ENCODE measurements at places on chromosomes 12 and 14.
A peak's percentile ranks its signal among the peaks of the same experiment; 100 is the strongest.

DNA sequence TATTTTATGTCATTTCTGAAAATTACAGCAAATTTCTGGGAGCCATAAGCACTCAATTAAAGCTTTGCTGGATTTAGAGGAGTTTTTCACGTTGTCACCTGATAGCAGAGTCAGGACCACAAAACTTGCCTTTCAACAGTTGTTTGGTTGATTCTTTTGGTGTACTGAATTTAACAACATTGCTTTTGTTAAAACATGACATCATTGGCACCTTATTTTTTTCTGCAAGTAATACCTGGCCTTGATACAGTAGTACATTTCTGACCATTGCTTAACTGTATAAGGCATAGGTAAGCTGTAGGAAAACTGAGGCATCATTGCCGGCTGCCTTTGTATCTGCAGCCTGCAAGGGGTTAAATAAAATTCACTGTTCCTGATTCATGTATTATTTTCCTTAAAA, 4.5 kb upstream of the BCL11B start:
- DNase-seq: no peak

DNA sequence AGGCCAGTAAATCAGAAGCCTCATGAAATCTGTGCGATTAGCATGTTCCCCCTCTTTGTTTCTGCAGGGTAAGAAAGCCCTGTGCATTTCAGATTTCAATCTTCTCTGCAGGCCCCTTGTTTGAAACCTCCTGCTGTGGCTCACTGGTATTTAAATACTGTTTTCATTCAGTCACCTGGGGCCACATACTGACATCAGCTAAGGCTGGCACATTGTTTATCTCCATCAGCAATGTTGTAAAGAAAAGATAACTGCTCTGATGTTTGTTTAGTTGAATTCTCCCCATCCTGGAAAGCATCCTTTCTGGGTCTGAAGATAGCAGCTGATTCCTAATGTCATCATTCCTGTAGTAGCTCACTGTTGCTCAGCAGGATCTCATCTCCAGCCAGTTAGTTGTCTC, 554.9 kb downstream of the NRXN3 start:
- no peak for DNase-seq

DNA sequence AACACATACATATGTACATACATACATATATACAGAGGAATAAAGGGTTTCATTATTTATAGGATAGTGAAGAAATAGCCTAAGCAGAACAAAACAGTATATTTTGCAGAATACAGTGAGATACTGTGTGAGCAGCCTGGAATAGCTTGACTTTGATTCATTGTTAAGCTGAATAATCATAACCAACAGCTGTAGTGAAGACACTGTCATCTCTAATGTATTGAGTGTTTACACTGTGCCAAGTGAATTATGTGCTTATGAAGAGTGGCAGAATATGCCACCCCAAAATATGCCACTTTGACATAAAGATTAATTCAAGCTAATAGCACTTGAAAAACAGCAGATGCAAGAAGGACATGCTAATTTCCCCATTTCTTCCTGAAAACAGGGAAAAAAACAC, 48.2 kb upstream of the LRFN5 start:
- DNase-seq: no peak

- no peak for DNase-seq
Observed at GRCh38 chr12:74292351-74293194, 245.1 kb upstream of the ATXN7L3B start.

- DNase-seq: no peak
Observed at GRCh38 chr14:23446291-23446851, 10.9 kb upstream of the MYH7 start.

DNA sequence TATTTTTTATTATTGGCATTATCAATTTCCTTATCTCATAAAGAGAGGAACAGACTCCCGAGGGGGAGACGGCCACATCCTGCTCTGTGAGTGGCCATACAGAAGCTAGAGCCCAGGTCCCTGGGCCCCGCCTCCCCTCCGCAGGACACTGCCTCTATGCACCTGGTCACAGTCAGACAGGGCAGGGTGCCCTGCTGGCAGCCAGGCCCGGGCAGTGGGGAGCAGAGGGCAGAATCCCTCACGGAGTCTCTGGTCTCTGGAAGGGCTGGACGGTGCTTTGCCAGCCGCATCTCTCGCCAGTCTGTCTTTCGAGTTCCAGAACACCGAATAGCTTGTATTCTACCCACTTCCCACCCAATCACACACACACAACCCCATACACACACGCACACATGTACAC, 16.4 kb upstream of the CACNA2D4 start:
- no peak for DNase-seq

DNA sequence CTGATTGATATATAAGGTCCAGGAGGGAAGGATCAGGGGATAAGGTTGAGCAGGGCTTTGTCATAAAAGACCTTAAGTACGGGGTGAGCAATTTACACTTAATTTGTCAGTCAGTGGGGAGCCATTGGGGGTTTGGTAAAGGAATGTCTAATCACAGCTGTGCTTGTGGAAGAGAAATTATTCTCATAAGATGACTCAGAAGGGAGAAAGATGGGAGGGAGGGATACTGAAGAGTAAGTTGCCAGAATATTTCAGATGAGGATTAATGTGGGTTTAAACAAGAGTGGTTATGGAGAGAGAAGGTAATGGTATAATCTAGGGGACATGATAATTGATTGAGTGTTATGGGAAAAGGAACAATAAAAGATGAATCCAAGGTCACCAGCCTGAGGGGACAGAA, 500.1 kb upstream of the CCDC196 start:
- no peak for DNase-seq

GRCh38 chr12:26043135-26044006, 81.5 kb downstream of the BHLHE41 start:
- DNase-seq: no peak

DNA sequence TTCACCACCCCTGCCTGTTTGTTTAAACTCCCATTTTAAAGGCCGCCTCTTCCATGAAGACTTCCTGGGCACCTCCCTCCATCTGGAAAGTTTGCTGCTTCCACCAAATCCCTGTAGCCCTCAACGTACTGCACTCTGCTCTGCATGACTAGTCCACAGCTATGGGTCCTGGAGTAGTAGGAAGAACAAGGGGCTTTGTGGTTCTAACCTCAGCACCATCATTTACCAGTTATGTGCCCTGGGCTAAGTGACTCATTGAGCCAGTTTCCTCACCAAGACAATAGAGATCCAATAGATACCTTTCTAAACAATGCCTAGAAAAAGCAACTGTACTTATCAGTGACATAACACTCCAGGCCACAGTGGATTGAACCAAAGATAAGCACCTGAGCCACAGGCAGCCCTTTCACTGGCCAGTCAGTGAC, 8.5 kb upstream of the LTBP2 start:
- no peak for DNase-seq

- DNase-seq: no peak
Observed at GRCh38 chr12:105469211-105469610, 138.7 kb downstream of the C12orf75 start.

GRCh38 chr14:67186789-67187584, 2.3 kb upstream of the GARIN2 start:
- DNase-seq: no peak

DNA sequence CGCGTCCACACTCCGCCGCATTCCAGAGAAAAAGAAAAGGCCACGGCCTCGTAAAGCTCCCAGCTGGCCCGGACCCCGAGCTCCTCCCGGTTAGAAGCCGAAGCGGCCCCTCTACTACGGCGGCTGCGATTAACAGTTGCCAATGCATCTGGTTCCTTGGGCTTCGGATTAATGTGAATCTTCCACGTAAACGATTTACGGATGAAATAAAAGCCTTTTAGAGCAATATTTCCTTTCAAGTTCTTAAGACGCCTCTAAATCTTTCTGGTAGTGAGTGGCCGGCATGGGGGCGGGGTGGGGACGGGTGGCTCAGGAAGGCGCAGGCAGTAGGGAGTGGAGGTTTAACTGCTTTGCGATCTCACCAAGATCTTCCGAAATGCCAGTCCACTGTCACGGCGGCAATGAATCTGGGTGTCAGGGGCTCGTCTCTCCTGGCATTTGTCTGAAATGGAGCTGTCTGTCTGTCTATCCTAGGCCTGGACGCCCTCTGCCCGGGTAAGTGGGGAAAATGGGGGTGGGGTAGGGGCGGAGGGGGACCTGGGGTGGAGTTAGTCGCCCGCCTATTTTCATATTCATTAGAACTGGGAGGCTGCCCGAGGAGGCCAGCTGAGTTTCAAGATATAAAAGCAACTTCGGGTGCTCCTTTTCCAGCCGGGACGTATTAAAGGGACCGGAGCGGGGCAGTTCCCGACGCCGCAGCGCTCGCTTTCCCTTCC, 413 bp upstream of the ALX1 start:
- DNase-seq: no peak

DNA sequence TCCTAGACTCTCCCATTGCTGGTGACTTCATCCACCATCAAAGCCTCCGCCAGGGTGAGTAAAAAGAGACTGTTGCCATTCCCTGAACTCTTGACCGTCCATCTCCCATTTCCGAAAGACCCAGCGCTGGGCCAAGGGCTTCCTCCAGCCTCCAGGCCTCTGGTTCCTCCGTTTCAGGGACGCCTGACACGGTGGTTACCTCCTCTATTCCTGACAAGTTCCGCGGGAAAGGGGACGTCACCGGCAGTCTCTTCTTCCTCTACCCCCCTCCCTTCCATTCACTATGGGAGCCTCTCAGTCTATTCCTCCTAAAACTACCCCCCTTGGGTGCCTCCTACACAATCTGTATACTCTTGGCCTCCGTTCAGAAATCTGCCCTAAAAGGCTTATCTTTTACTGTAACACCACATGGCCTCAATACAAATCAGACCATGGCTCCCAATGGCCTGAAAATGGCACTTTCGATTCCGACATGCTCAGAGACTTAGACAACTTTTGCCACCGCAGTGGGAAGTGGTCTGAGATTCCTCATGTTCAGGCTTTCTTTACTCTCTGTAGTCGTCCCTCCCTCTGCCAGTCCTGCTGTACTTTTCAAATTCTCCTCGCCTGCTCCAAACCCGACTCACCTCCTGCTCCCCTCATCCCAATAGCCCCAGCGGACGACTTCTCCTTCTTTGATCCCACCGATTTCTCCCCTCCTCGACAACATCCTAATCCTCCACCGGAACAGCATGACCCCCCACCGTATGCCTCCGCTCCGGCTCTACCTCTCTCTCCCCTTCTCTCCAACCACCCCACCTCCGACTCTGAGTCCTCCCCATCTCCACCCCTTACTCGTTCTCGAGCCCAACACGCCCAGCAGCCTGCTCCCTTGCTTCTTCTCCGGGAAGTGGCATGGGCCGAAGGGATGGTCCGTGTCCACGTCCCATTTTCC, 70.4 kb downstream of the MOK start:
- no peak for DNase-seq

- no peak for DNase-seq
Observed at GRCh38 chr12:4591180-4591687, 29.2 kb downstream of the DYRK4 start.

DNA sequence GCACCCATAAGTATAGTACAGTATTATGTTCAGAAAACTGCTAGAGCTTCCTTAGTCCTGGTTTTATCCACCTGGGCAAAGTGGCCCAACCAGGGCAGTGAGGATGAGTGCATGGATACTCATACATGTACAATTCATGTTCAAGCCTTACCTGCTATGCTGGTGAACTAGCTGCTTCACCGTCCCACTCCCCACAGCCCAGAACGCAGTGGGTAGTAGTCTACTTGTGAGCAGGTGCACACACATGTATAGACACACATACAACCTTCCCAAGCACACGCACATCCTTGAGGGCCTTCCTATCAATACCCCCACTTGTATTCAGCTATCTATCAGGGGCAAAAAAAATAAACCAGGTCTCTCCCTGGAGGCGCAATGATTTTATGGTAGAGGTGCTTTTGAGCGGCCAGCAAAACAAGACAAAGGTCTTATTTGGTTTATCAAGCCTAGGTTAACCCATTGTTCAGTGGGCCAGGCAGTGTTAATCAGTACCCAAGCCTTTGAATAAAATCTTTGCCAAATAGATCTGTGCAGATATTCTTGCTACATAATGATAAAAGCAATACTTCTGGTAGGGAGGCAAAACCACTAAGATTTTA, 69.8 kb downstream of the ZFP36L1 start:
- no peak for DNase-seq

DNA sequence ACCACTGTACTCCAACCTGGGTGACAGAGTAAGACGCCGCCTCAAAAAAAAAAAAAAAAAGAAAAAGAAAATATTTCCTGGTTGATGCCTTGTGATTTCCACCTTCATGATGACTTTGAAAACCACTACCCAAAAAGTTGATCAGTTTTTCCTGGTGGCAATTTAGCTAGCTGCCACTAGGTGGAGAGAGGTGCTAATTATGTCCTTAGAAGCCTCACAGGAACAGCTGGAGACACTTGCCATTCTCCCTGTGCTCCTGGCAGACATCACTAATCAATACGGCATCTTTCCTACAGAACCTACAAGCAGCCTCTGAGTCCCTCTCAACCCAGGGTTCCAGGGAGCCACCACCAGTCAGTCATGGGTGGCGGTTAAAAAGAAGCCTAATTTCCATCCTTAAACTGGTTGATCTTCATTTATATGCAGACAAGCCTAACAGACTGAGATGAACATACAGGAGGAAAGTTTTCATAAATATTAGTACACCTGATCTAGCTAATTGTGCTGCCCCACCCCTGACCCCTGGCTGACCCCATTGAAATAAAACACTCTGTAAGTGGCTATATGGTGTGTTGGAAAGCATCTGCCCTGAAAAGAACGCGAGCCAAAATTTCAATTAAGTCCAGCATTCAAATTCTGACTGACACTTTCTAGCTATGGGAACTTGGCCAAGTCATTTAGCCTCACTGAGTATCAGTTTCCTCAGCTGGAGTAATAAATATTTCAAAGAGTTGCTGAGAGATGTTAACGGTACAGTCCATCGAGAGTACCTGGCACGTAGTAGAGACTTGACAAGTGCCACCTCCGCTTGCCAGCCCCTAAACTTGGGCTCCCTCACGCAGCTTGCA, 6.2 kb upstream of the OAS1 start:
- peak; percentile 11 for DNase-seq

DNA sequence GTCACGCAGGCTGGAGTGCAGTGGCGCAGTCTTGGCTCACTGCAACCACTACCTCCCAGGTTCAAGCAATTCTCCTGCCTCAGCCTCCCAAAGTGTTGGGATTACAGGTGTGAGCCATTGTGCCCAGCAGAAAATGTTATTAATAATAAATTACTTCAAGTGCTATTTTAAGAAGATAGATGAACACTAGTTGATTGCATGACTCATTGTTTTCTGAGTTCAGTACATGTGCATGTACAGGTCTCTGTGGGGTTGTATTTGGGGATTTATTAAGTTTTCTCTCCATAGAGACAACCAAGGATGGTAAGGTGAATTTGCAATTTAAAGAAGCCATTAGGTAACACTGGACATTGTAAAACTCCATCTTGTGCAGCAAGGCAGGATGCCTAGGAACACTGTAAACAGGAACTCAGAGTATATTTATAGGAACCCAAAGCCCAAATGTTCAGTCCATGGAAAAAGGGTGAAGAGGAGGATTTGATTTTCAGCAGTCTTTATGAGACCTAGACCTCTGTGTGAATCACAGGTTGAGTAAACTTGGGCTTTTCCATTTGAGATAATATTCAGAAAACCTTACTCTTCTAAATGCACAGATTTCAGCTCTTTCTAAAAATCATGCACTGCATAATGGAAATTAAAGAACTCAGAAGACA, 49.3 kb upstream of the TMPO start:
- no peak for DNase-seq

- DNase-seq: no peak
Observed at GRCh38 chr14:104680806-104681688, 8.4 kb upstream of the INF2 start.

- no peak for DNase-seq
Observed at GRCh38 chr14:26088275-26088674, 509.6 kb downstream of the NOVA1 start.

GRCh38 chr12:53295891-53296219, 513 bp downstream of the PFDN5 start:
- no peak for DNase-seq

GRCh38 chr12:64821116-64821630, 3.3 kb upstream of the TBC1D30 start:
- no peak for DNase-seq
